Naive thymus-derived CD4-positive, alpha-beta T cell (primary cell): ENCODE measurements at places on chromosomes 1 and 21.
A peak's percentile ranks its signal among the peaks of the same experiment; 100 is the strongest.

DNA sequence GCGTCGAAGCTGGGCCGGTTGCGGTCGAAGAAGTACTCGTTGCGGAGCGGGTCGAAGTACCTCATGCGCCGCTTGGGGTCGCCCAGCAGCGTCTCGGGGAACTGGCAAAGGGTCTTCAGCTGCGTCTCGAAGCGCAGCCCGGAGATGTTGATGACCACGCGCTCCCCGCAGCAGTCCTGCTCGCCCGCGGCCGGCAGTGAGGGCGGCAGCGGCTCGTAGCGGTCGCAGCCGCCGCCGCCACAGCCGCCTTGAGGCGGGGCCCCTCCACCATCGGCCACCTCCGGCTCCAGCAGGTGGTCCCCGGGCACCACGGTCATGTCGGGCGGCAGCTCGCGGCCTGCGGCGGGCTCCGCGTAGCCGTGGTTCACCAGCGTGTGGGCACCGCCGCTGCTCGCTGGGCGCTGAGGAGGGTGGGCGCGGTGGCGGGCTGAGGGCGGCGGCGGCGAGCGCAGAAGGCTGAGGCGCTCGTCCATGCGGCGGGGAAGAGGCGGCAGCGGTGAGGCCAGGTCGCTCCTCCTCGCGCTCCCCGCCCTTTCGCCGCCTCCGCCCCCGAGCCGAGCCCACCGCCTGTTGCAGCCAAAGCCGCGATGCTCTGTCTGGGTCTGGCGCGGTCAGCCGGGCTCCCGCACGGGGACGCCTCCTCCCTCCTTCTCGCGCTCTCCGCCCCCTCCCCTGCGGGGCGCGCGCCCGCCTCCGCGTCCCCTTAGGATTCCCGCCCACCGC is at the start of gene KCNA3:
Gene KCNA3, minus strand, starts transcription at position 604 of the 723 bp plus-strand sequence. Its CDS starts 131 bp downstream, at position 473.
- DNase-seq, result peak; percentile 57

DNA sequence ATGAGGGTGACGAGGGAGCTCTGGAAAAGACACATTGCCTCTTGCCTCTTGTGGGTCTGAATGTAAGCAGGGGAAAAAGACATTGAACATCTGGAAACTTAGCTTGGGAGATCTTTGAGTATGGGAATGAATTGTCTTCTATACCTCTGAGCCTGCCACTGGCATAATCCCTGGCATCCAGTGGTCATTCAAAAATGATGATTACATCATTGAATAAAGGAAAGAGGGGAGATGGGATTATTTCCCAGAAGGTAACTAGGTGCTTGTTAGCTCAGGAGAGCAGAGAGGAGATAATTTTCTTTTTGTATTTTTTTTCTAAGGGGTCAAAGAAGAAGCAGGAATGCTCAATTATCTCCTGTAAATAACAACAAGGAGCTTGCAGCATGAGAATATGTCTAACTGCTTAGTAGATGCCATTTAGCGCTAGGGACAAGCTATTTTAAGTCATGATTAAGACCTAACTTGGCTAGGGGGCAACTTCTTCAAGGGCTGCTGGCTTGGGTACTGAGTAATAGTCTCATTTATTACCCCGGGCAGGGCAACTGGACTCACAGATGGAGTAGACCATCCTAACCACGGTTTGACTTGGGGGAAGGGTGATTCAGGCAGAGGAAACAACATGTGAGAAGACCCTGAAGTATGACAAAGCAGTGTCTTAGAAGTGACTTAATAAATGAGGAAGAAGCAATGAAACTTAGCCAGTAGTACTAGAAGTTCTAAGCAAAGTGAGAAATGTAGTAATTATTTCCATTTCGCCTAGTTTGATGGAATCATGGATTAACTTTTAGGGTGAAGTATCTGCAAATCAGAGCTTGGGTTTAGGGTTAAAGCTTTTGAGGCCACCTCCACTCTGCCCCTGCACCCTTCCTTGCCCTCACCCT is 11.0 kb upstream of the XCL2 start:
- no peak for DNase-seq

GRCh38 chr1:6638226-6638625 is 13.6 kb downstream of the THAP3 start:
- DNase-seq, result no peak

DNA sequence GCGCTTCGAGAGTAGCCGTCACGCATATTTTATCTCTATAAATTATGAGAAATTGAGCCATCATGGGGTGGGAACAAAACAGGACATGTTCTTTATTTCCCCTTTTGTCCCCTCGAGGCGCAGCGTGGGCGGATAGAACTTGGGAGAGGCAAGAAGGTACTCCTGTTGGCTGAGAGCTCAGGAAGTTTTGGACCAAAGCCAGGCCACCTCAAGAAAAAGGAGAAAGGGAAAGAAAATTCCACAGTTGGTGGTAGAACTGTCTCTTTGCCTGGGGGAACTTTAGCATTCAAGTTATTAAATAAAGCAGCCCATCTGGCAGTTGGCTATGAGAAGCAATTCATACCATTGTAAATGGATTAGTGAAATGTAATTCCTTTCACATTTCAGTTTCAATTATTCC is 76.4 kb upstream of the DSCAM start:
- no peak for DNase-seq

DNA sequence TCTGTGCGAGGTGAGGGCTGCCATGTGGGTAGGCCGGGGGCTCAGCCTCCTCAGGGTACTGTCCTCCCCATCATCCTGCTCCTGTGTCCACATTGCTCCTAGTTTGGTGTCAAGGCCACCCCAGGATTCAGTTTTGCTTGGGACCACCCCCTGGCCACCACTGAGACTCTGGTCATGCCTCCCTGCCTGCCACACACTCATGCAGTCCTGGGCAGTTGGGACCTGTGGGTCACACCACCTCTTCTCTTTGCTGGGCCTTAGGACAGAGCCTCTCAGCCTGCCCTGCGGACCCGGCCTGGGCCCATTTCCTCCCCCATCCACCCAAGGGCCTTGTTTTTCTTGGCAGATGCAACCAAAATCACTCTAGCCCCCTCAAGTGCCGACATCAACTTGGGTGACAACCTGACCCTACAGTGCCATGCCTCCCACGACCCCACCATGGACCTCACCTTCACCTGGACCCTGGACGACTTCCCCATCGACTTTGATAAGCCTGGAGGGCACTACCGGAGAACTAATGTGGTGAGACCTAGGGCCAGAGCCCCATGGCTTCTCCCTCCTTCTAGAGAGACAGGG is 19.4 kb downstream of the TMEM81 start:
- DNase-seq, result no peak

GRCh38 chr1:42240966-42241755 is 76.6 kb upstream of the GUCA2A start:
- no peak for DNase-seq

GRCh38 chr1:56803561-56804156 is 15.5 kb downstream of the FYB2 start:
- no peak for DNase-seq

GRCh38 chr1:212628813-212629415 is 20.4 kb downstream of the ATF3 start:
- no peak for DNase-seq

DNA sequence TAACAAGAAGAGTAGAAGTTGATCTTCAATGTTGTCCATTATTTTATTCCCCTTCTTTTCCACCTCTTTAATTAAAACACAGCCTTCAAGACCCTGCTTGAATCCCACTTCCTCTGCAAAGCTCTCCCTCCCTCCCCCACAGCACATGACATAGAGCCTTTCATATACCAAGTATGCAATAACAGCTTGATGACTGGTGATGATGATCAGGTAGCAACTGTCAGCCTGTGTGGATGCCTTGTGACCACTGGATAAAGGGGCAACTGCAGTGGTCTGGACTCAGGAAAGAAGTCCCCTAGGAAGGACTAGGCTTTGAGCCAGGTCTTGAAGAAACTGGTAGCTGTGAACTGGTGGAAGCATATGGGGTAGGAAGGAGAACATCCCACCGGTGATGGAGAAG is 53.8 kb upstream of the PRDX6 start:
- DNase-seq, result no peak

GRCh38 chr1:115727706-115728249 is 40.7 kb downstream of the CASQ2 start:
- DNase-seq, result no peak

DNA sequence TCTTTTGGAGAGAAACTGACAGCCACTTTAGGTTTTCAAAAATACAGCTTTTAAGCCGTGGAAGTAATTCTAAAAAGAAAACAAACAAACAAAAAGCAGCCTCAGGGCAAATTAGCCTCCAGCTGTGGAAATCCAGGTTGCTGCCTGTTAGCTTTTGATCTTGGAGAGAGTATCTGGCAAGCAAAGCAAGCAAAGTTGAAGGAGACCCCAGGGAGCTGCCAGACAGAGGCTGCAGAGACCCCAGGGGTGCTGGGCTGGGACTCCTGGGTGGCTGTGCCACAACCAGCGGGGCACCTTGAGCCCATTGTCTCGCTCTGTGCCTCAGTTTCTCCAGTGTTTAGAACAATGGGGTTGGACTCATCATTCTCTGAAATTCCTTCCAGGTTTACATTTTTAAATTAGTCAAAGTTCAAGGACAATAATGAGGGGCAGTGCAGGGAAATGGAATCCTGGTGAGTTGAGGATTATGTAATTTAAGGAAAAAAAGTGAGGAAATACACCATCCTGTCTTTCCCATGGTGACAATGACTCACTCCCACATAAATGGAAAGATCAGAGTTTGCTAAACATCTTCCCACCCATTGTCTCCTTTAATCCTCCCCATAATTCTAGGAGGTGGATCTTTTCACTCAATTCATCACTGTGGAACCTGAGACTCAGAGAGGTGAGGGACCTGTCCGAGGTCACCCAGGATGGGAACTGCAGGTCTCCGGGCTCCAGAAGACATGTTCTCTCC is 480.5 kb downstream of the MATN1 start:
- no peak for DNase-seq

DNA sequence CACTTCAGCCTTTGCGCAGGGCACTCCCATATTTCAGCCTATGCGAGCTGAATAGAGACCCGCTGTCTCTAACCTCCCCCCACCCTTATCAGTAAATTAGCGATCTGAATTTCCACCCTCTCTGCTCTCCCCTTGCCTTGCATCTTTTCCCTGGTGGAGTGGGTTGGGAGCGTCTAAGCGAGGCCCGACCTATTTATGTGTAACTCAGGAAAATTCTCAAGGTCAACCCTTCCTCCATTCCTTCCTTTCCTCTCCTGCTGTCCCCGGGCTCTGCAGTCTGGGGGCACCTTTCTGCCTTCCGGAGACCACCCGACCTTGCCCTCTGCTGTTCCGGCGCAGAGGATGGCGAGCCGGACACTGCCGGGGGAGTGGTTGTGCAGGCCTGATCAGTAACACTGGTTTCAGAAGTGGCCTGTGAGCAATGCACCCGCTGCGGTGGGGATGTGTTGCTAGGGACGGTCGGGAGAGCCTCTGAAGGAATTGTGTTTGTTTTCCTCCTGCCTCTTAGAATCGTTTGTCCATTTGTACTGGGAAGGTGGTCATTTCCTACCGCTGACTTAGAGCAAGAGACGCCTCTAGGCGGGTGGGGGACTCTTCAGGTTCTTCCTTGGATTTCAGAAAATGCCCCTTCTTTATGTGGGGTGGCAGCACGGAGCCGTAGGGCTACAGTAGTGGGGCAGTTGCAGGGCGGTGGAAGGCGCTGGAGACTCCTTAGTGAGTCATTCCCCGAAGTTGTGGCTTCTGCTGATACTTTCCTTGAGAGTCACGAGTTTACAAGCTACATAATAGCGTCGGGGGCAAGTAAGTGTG is 513 bp downstream of the MGST3 start:
- peak; percentile 11 for DNase-seq

GRCh38 chr21:25314247-25314646 is 293.0 kb downstream of the MRPL39 start:
- no peak for DNase-seq

GRCh38 chr1:246805135-246805716 is 81.0 kb downstream of the SCCPDH start:
- DNase-seq, result no peak

DNA sequence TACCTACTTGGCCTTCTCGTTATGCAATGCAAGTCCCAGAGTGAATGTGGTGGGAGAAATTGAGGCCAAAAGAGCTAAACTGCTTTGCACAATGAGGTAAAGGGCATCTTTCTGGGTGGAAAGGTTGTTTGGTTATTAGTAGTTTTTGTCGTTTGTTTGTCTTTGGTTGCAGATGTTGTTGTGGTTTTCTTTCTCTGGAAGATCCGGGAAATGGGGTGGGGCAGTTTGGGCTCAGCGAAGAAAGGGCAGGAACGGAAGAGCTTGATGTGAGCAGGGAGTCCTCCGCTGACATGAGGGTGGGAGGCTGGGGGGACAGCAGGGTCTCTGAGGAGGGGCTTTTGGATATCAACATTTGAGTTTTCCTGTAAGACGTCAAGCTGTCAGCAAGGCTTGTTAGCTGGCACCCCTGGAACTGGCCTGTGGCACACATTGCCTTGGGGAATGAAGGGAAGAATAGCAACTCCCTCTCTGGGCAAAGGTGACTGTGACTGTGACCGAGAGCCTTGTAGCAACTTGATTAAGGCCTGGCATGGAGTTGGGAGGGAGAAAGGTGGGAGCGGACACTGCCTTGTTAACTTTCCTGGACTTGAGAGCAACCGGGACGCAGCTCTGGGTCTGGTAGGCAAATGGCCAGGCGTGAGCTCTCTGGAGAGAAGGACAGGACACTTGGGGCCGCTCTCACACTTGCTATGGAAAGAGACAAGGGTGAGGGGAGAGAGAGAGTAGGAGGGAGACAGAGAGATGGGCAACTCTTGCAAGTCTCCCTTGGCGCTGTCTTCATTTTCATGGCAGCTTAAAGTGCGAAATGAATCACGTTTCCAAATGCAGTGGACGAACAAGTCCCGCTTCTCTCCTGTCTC is 15.4 kb upstream of the OPRD1 start:
- no peak for DNase-seq

DNA sequence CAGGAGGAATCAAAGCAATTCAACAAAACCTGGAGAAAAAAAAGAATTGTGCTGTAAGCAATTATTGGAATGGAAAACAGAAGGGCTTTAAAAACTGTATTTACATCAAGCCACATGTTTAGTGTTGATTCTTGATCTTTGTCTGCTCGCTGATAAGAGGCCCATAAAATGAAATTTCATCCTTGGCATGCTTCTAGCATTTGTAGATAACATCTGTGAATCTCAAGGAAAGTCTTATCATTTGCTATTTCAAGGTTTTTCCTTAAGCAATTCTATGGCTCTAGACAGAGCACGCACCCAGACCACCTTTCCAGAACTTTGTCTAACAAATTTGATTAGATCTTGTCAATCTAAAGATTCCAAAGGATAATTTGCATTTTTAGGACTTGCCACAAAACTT is 181.0 kb upstream of the FGGY start:
- DNase-seq, result no peak

DNA sequence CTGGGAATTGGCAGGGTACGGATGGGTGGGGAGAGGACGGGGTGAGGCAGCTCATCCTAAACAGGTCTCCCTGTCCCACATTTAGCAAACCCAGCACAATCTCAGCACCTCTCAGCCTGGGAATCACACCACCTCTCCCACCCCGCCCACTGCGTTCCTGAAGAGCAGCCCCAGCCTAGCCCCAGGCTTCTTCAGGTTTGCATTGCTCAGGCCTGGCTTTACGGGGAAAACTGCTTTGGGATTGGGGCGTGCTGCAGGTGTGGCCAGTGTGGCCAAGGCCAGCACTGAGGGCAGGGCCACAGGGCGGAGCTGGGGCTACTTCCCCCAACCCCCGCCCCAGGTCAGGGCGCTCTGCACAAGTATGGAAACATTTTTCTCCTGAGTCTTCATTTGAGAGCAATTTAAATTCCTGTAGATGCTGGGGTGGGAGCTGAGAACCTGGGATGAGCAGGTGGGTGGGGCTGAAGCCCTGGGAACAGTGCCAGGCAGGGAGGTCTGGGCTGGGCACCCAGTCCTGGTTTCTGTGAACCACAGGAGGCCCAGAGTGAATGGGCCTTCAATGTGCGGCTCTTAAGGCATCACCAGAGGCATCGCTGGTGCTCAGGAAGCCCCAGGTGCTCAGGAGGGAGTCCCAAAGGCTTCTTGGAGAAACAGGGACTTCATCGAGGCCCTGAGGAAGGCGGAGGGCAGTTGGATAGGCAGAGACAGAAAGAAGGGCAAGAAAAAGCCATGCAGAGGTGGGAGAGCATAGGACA is 24.1 kb downstream of the TNNT2 start:
- DNase-seq, result no peak
